Esophagus squamous epithelium (tissue), 5 donors: ENCODE measurements at places on chromosomes 5 and 9.

DNA sequence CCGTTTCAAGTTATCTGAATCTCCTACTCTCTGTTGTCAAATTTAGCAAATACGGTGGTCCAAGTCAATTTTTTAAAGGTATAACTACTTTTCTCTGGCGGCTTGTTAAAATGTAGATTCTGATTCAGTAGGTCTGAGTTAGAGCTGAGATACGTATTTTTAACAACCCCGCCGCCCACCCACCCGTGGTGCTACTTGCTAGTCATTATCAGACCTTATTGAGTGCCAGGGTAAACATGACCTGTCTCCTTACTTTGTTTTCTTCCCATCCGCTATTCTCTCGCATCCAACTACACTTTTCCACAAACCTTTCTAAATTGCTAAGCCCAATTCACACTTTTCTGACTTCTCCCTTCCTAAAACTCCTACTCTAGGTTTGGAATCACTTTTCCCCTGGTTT, 694 bp upstream of the PLAA start:
- no peak for DNase-seq

DNA sequence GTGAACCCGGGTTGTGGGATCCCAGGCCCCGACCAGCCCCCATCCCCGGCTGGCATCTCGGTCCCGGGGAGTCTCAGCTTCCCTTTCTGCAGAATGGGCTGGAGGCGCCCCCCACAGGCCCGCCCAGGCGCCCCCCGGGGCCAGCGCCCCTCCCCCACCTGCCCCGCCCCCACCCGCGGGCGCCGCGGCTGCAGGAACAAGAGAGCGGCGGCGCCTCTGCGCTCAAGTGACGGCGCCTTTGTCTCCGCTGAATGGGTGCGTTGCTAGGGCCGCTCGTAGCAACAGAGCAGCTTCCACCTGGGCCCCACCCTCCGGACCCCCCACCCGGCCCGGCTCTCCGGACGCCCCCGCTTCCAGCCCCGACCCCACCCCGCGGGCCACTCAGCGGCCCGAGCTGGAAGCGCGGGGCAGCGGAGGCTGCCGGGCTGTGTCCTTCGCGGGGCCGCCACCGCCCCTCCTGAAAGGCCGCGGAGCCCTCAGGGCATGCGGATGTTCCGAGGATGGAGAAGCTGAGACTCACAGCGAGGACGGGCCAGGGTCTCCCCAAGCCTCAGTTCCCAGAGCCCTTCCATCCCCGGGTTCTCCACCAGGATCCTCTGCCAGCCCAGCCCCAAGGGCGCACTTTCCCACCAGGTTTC, 27.5 kb downstream of the ADGRD2 start:
- DNase-seq, result no peak

DNA sequence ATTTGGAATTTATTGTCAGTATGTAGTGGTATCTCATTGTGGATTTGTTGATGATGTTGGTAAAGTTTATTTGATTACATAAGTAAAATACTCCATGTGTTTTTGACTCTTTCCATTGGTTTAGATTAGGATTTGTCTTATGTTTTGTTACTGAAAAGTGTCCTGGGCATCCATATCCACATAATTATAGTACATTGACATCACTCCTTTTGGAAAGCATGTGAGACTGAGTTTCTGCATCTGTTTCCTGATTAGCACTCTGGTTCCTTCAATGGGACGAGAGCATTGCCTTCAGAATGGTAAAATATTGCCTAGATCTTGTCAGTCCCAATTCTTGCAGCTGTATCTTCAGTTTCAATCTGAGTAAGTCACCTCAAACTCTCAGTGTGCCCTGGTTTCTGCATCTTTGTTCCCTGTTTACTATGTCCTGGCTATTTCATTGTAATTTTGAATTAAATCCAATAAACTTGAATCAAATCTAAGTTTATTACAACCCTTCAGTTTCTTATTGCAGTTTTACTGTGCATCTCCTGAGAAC, 128.1 kb downstream of the FBXO38 start:
- DNase-seq, result no peak

GRCh38 chr9:112005939-112006338, 109.3 kb downstream of the UGCG start:
- DNase-seq, result no peak

GRCh38 chr5:143023411-143024096, 253.4 kb downstream of the ARHGAP26 start:
- DNase-seq, result no peak

DNA sequence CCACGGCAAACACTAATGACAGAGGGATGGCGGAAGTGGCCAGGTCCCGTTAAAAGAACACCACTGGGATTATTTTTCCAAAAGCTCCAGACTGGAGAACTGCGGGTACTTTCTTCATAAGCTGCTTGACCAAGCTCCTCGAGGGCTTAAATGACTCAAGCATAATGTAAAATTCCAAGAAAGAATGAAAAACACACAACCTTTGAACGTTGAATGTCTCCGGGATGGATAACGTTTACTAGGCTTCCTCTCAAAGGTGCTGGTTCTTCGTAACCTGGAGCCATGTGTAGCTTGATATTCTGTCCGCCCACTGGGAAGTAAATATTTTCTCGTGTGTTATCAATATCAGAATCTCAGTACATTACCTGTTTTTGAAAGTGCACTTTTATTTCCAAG, 67.6 kb downstream of the EPB41L4B start:
- no peak for DNase-seq

DNA sequence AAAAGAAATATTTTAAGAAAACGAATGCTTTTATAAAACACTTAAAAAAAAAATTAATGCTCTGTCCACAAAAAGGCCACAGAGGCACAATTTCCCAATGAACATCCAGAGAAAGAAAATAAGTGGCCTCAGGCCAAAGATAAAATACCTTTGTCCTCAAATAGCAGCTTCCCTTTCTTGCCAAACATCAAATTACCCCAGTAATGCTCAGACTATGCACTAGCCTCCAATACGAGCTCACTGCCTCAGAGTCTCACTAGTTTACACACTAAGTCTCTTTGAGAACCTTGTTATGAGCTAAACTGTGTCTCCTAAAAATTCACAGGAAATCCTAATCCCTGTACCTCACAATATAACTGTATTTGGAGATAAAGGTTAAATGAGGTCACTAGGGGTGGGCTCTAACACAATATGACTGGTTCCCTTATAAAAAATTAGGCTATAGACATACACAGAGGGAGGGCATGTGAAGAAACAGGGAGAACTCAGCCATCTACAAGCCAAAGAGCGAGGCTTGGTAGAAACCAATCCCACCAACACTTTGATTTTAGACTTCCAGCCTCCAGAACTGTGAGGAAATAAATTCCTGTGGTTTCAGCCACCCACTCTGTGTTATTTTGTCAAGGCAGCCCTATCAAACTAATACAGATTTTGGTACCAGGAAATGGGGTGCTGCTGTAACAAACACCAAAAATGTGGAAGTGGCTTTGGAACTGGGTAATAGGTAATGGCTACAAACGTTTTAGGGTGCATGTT, 4.4 kb downstream of the MPDZ start:
- DNase-seq, result no peak

GRCh38 chr5:136399527-136399926, 34.2 kb upstream of the TRPC7 start:
- DNase-seq, result no peak

DNA sequence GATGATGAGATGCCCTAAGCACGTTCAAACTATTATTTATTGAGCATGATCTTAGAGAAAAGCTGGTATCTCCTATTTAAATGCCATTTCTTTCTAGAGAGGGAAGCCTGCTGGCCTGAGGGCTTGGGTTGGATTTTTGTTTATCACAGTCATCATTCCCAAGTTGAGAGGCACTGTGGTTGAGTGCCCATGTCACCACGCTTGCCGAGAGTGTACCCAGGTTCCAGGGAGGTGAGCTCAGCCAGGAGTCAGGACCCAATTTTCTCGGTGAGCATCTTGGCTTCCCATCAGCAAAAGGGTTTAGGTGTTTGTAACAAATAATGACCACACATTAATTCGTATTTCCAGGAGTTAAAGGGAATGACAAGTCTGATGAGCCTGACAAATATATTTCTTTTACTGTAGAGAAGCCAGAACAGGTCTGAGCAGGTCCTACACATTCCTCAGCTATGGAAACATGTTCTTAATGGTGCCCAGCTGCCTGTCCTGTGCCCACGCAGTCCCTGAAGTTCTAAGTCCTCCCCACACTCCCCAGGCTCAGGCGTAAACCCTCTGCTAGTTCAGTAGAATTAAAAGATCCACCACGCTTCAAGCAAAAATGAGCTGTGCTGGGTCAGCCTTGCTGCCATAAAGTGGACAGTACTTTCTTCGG, 258.9 kb upstream of the IRX2 start:
- no peak for DNase-seq

- no peak for DNase-seq
Measured at GRCh38 chr5:6522331-6522730, 73.7 kb downstream of the UBE2QL1 start.

- DNase-seq, result no peak
Measured at GRCh38 chr9:72986522-72987116, 33.8 kb upstream of the ALDH1A1 start.

DNA sequence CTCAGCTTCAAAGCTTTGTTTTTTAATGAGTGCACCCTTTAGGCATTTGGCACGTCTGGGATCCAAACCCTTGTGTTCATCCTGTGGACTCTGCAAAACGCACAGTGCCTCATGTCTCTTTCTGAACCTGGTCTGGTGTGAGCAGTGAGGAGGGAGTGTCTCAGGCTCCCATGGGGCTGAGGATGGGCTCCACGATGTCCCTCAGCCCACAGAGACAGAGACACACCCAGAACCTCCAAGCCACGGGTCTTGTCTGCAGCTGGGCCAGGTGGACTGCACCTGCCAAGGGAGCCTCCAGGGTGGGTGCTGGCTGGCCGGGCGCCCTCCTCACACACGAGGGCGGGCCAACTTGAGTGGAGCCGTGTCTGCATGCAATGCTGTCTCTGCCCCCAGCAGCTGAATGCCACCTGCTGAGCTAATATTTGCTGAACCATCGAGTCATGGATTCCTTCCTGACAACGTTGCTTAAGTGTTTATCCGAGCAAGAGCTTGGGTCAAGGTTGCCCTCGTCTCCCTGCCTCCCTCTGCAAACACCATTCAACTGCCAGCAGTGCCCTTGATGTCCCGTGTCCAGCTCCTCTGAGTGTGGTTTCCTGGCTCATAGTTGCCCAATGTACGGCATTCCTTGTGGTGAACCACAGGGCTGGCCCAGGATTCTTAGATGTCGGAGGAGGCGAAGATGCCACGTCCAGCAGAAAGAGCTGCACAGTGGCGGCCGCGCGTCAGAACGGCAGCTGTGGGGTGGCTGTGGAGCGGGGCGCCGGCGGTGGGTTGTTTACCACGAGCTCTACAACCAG, 31.4 kb upstream of the LPCAT1 start:
- no peak for DNase-seq

DNA sequence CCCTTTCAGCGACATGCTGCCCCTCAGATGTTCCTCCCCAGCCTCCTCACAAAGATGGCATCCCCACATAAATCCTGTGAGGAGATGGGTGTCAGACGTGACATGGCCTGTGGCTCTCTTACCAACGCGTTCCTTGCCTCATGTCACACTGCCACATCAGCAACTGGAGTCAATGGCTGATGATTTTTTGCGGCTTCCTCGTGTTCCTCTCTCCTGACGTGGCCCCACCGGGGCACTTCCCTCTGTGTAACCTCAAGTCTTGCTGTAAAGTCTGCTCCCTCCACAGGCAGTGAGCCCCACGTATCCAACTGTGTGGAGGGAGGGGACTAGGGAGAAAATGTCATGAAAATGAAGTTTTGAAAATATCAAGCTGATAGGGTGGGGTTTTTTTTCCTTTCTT, 53.2 kb upstream of the SHISAL2B start:
- DNase-seq, result no peak

DNA sequence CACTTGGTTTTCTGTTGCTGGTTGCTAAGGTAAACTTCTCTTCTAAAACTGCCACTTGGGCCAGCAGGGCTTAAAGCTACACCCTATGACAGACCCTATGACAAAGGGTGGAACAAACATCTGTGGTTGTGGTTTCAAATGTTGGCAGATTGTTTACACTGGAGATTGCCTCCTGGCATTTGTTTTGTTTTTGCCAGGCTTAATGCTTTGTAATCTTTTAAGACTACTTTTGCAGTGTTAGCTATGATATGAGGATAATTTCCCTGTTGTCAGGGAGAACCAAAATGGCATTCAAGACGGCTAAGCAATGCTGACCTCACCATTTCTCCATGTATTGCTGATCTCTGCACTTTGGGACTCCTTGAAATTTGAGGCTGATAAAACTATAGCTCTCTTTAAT, 50.3 kb downstream of the MAMDC2 start:
- DNase-seq, result no peak

DNA sequence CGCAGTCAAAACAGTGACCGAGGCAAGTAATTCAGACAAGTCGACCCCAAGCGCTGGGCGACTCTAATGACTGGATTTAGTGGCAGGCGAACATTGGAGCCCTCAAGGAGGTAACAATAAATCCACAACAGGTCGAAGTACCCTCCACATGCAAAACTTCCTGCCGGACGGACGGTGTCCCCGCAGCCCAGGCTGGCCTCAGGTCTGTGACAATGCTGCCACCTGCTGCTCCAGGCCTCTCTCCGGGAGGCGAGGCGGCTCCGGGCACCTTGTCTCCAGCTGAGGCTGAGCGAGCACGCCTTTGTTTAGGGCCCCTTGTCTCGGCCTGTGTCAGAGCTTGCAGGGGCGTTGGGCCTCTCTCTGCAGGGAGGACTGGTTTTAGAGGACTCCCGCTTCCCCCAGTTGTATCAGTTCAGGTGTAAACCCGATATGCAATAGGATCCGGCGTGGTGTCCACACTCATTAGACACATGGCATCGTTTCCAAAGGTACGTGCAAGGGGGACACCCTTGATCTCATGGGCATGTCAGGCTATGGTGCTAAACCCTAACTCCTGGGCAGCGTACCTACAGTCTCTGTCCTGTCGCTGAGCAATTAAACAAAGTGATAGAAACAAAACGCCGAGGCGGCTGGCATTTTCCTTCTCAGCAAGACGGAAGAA, 628.0 kb upstream of the ADAMTS16 start:
- no peak for DNase-seq

GRCh38 chr5:94314460-94315131, 303.8 kb downstream of the KIAA0825 start:
- DNase-seq, result no peak

GRCh38 chr9:132341177-132341840, 13.5 kb downstream of the SETX start:
- no peak for DNase-seq

- no peak for DNase-seq
Measured at GRCh38 chr9:137084526-137084925, 2.3 kb upstream of the MAN1B1 start.

DNA sequence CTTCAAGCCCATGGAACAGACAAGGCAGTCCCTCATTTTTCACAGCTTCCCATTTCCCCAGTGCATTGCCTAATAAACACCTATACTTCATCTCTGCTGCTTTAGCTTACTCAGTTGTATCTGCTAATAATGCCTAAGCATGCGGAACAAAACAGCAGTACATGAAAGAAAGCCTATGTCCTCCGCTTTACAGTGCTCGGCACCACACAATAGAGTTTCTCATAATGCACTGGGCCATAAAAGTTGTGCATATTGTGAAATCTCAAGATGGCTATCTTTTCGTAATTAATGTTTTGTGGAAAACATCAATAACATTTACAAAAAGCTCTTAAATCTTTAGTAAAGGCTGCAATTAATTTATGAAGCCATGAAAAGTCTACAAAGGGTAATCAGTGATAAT, 69.3 kb downstream of the DENND1A start:
- DNase-seq, result no peak
